ENCODE measurements at places on chromosomes 2 and 18.

DNA sequence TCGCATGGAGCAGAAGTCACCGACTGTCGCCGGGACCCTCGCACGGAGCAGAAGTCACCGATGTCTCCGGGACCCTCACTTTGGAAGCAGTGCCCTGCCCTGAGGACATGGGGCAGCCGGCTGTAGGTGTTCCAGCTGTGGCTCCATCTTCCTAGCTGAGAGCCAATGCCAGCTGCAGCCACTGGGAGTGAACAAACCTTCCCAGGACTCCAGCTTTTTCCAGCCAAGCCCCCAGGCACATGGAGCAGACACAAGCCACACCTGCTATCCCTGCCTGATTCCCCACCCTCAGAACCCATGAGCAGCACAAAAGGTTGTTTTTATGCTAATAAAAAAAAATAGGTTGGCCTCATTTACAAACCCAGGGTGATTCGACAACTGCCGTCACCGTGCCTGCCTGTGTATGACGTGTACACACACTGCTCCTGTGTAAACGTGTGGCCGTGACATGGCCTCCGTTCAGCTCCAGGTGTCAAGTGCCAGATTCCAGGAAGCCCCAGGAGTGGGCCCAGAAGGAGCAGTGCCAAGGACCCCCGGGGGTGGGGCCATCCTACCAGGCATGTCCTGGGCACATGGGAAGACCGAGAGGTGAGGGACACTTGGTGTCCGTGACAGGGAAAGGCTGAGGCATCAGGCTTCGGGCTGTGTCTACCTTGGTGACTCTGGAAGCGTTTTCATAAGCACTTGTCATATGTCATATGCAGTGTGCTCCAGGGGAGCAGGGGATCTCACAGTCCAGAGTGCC lies 91.5 kb downstream of the EIPR1 start:
- no peak for DNase-seq

DNA sequence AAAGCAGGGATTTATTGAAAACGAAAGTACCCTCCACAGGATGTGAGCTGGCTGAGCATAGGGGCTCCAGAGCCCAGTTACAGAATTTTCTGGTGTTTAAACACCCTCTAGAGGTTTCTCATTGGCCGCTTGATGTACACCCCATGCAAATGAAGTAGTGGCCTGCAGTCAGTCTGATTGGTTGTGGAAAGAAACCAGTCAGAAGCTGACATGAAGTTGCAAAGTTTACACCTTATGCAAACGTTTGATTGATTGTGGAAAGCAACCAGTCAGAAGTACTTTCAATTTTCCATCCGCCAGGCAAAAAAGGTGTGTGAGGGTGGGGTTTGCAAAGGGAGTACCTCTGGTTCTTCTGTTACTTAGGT lies 62.3 kb downstream of the VWA3B start:
- peak; percentile 49 for DNase-seq

GRCh38 chr2:95376311-95377215 lies 25.9 kb upstream of the FAHD2A start:
- no peak for DNase-seq

GRCh38 chr2:112772322-112772721 lies 7.9 kb upstream of the CKAP2L start:
- no peak for DNase-seq

DNA sequence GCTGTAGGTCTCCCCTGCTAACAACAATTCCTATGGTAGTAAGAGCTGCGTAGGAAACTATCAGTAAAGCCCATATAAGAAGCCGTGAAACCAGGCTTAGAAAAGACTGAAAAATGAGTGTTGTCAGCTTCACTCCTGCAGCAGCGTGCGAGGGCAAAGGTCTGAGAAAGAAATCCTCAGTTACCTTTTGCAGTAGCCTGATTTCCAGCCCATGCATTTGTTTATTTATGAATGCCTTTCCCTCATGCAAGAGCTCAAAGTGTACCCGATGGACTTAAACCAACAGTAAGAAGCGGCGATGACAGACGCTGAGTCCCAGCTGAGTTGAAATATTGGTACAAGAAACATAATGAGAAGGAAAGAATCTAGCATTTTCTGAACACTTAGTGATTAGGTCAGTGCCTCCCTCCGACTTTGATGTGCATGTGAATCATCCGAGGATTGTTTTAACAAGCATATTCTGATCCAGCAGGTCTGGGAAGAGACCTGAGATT lies 15.0 kb upstream of the POLI start:
- DNase-seq = peak; percentile 67

DNA sequence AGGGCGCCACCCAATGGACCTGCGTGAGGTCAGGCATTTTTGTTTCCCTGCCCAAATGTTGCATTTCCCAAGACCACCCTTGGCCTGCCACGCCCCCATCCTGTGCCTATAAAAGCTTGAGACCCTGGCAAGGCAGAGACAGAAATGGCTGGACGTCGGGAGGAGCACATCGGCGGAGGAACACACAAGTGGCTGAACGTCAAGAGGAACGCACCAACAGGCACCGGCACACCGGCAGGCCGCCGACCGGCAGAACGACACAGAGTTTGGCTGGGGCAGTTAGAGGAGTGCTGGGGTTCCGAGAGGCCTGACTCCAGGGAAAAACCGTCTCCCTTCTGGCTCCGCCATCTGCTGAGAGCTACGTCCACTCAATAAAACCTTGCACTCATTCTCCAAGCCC lies 35.9 kb downstream of the DCDC2C start:
- DNase-seq = no peak
